SK-N-SH (cell line): ENCODE measurements at places on chromosomes 13 and 19. TPM values are rescaled to one million over a fixed set of nuclear protein-coding genes. Genes with fewer than 3 reads are reported as not detected.

The DCT gene
- 0.03 and 0.11 TPM in 2 replicates for polyA plus RNA-seq

The CEACAM4 gene
- not detected in 2 replicates for polyA plus RNA-seq

The FCGBP gene
- polyA plus RNA-seq, result 0.07 and 0.10 TPM in 2 replicates

The MAP3K10 gene
- 10.7 and 11.9 TPM in 2 replicates for polyA plus RNA-seq

- no peak for DNase-seq
Measured at GRCh38 chr13:28286263-28286662, 147.9 kb downstream of the PAN3 start.

- DNase-seq, result no peak
Measured at GRCh38 chr13:49777746-49778614, 14.5 kb downstream of the KPNA3 start.

DNA sequence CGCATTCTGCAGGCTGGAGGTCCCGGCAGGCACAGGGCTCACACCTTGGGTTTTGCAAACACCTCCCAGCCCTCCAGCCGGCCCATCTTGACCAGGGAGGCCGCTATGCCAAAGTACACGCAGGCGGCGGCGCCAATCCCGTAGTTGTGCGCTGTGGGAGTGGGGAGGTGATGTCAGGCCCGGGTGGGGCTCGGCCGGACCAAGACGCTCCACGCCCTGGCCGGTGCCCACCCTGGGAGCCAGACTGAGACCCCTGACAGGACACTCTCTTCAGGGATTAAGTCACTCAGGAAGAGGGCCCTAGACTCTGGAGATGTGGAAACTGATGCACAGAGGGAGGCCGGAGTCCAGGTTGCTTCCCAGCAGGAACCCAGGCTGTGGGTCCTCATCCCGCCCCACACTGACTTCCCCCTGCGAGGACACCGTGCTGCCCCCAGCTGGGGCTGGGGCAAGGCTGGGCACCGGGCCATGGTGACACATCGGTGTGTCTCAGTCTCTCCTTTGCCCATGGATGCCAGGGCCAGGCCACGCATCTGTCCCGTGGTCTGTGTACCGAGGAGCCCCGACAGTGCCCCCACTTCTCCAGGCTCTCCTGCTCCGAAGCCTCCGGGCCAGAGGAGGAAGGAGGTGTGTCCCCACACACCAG lies 8.8 kb downstream of the NDUFA11 start:
- DNase-seq, result peak; percentile 62

DNA sequence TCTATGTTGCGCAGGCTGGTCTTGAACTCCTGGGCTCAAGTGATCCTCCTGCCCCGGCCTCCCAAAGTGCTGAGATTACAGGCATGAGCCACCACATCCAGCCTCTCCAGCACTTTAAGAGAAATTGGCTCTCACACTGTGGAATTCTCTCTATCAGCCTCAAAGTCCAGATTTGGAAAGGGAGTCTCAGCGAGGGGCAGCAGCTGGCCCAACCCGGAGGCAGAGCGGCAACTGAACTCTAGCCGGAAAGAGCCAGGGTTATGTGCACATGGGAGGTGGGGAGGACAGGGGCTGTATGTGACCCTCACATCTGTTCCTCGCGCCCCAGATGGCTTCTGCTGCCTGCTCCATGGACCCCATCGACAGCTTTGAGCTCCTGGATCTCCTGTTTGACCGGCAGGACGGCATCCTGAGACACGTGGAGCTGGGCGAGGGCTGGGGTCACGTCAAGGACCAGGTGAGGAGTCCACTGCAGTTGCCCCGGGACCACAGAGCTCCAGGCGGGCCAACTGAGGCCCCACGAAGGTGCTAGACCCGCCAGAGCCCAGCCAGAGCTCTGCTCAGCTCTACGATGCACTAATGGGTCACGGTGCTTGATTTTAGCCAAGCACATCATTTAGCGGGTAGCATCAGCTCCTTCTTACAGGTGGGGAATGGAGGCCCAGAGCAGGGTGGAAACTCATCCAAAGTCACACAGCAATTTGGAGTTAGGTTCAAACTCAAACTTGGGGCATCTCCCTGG lies 1.3 kb downstream of the CREB3L3 start:
- no peak for DNase-seq

GRCh38 chr13:113978741-113979481 lies 5.0 kb upstream of the C13orf46 start:
- DNase-seq, result no peak

GRCh38 chr19:7349231-7349591 lies 474 bp downstream of the ARHGEF18 start:
- DNase-seq, result no peak

DNA sequence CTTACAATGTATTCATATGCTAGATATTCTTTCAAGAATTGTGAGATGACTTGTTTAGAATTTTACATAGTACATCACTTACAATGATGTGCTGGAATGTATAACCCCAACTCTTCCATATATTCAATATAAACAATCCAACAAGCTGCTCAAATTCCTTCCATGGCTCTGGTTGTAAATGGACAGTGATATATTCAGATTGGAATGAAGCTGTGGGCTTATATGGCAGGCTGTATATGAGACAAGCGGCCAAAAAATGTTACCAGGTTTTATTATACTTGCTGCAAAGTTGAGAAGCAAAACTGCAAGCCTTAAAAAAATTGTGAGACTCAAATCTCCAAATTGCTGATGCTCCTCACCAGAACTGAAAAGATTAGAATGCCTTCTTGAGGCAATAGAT lies 83.6 kb upstream of the KLF12 start:
- no peak for DNase-seq

DNA sequence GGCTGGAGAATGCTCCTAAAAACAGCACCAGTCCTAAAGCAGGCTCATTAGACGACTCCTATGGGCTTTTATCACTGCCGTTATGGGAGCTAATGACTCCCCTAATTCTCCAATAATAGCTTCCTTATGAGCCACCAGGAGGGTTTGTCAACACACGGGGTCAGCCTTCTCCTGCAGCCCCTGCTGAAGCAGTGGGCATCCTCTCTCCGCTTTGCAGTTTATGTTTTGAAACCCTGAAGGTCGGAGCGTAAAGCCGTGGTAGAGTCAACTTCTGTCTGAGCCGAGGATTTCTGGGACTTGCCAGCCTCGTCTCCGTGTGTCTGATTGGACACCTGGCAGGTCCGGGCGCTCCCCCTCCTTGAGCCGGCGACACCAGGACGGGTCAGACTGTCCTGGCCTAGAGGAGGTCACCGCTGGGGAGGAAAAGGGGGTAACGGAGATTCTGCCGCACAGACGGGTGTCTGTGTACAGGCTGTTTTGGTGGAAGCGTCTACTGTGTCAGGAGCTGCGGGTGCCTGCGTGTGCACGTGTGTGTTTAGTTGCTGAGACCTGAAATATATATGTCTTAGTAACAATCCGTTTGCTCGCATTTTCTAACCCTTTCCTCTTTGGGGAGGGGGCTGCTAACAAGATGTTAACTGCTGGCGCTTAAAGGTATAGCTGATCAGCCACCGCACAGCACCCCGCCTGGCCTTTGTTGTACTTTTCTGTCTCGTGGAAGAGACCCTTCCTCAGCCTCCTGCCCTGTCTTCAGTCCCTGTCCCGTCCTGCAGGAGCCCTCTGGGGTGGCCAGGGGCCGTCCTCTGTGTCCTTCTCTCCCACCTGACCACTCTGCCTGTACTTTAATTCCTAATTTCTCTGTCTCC lies 1.9 kb downstream of the KDM4B start:
- DNase-seq, result peak; percentile 64

- DNase-seq, result no peak
Measured at GRCh38 chr19:43406297-43406696, 8.4 kb upstream of the TEX101 start.

DNA sequence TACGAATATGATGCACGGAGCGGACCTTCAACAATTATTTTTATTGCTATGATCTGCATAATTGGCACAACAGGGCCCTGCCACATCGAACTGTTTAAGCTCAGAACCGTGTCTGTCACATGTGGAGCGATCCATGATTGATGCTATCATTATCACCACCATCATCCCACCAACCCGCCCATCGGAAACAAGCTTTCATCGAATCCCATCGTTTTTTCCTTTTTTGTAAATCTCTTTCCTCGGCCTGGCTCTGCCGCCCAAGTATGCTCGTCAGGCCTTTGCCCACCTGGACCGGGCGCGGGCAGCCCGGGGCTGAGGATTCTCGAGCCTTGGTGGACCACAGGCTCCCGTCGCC lies 533 bp upstream of the DCAF15 start:
- no peak for DNase-seq

- no peak for DNase-seq
Measured at GRCh38 chr19:7492558-7492957, 3.7 kb upstream of the PEX11G start.

GRCh38 chr19:57280962-57281400 lies 696 bp downstream of the ZNF460 start:
- peak; percentile 14 for DNase-seq

DNA sequence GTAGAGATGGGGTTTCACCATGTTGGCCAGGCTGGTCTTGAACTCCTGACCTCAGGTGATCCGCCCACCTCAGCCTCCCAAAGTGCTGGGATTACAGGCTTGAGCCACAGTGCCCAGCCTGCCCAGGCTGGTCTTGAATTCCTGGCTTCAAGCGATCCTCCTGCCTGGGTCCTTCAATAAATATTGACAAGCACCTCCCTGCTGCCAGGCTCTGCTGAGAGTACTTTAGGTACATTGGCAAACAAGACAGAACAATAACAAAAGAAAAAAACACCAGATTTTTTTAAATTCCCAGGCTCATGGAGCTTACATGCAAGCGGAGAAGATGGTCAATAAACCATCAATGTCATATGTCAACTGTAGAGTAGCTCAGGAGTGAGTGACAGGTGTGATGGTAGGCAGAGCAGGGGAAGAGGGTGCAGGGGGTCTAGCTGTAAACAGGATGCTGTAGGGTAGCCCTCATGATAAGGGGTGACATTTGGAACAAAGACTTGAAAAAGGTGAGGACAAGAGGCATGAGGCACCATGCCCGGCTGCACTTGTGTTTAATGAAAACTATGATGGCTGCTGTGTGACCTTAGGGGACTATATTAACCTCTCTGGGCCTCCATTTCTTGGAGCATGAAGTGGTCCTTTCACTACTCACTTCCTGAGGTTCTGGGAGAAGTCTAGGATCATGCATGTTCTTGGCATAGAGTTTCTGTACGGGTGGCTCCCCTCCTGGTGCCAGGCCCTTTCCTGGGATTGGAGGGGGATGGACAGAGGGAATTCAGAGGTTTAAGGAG lies 19.6 kb downstream of the SULT2B1 start:
- no peak for DNase-seq

- no peak for DNase-seq
Measured at GRCh38 chr13:45748941-45749759, 47.0 kb downstream of the CBY2 start.
